Activated T-helper 1 cell treated with anti-CD3 and anti-CD28 coated beads, Interleukin-2, amount 50 U/mL, for 16 hours (primary cell): ENCODE measurements at places on chromosomes 3 and 15.

- no peak for DNase-seq
These were observed 176.9 kb downstream of the BBX start for GRCh38 chr3:107699682-107700081.

- no peak for DNase-seq
These were observed 13.3 kb upstream of the HDAC11 start for GRCh38 chr3:13466781-13467180.

DNA sequence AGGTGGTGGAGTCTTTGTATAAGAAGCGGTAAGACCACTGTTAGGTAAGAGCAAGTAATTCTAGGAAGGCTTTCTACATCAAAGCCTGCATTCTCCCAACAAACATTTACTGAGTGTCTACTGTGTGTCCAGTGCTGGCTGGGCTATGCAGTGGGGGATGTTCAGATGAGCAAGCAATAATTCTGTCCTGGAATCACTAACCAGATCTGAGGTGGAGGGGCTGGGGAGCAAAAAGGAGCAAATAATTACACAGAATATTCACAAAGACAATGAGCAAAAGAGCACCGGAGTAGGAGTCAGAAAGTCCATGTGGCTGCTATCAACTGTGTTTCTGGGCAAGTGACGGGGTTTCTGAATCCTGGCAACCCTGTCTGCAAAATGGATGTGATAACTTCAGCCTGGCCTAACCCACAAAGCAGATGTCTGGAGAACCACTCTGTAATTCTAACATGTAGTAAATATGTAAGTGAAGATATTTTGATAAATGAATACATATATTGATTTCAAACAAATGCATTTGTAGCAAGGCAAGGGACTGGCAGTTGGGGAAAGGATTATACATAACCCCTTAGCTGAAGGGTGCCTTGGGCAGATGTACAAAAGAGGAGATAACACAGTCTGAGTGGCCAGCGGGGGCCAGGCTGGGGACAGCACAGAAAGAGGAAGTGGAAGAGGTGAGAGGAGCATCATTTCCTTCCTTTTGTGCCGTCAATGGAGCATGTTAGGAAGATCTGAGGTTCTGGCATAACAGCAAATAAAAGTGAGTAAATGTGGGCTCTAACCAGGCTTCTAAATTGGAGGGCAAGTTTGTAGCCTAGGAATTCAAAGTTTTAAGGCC is 28.8 kb downstream of the CYP8B1 start:
- DNase-seq, result no peak

- no peak for DNase-seq
These were observed 15.0 kb downstream of the IL12A start for GRCh38 chr3:160003520-160004128.

- DNase-seq, result no peak
These were observed 142.0 kb upstream of the CBLB start for GRCh38 chr3:106010829-106011228.

DNA sequence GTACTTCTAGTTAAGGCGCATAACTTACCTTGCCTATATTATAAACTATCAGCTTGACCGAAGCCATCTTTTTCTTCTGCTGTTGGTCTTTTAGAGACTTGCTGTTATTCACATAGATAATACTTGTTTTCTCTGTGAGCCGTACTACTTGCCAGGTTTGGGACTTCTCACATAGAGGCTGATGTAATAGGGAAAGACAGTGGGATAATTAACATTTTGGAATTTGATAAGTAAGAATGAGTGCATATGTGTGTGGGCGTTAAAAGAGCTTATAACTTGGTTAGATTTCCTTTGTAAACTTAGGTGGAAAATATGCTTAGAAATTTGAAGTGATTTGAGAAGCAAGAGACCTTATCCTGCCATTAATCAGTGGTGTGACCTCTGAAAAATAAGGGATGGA is 47.8 kb downstream of the FNDC3B start:
- no peak for DNase-seq

- DNase-seq, result no peak
These were observed 675.1 kb downstream of the NLGN1 start for GRCh38 chr3:174072675-174073074.

- no peak for DNase-seq
These were observed 1.7 kb upstream of the GOLIM4 start for GRCh38 chr3:168097381-168097780.

DNA sequence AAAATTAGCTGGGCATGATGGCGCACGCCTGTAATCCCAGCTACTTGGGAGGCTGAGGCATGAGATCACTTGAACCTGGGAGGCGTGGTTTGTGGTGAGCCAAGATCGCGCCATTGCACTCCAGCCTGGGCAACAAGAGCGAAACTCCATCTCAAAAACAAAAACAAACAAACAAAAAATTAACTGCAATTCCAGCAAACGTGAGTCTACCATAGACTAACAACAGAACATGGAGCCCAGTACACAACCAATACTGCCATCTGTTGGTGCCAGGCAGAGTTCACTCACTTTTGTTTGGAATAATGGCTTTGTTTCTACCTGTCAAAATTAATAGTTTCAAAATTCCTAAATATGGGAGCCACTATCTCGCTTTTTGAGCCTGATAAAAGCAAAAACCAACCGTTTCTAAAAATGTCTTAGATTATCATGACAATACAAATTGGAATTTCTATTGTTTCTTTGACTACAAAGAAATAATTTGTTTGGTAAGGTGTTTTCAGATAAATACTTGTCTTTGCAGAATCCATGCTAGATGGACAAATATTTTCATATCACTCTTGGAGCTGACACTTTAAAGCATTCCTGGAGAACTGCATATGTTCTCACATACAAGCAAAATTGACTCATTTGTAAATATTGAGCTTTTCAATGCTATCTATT is 45.0 kb downstream of the GPR176 start:
- DNase-seq, result no peak

- no peak for DNase-seq
These were observed 310.7 kb upstream of the WNT5A start for GRCh38 chr3:55797775-55798174.

GRCh38 chr3:58528629-58529028 is 8.4 kb downstream of the ACOX2 start:
- no peak for DNase-seq

DNA sequence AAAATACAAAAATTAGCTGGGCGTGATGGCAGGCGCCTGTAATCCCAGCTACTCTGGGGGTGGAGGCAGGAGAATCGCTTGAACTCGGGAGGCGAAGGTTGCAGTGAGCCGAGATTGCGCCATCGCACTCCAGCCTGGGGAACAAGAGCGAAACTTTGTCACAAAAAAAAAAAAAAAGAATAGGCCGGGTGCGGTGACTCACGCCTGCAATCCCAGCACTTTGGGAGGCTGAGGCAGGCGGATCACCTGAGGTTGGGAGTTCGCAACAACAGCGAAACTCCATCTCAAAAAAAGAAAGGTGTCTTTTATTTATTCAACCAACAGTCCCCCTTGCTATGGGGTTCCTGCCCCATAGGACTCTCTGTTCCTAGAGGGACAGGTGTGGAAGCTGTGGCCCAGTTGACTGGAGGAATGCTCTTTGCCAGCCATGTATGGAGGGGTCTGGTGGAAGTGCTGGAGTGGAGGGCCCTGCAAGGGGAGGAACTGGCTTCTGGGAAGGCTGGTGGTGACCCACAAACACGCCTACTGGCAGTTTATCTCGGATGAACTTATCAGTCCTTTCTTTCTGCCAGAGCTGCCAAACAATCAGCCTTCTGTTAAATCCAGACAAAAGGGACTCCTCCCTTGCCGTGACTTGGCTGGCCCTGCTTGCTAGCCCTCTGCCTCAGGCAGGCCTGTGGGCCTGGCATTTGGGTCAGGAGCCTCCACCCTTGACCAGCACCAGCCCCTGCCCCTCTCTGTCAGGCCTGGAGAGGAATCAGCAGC is 4.6 kb upstream of the DAG1 start:
- DNase-seq, result no peak

DNA sequence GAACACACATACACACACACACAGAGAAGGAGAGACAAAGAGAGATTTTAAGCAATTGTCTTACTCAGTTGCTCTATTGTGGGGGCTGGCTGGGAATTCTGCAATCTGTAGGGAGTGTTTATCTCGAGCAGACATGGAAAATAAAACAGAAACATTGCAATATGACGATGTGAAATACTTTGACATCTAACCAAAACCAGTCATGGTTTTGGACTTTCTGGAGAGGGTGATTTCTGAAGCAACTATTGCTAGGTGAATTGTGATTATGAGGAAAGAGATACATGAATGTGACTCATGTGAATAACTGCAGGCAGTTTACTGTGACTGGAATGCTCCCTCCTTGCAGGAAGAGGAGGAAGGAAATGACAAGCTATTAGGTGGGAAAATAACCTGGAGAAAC is 12.3 kb upstream of the PHLDB2 start:
- DNase-seq, result no peak

- DNase-seq, result no peak
These were observed 102.9 kb upstream of the CHRM5 start for GRCh38 chr15:33865416-33865815.

DNA sequence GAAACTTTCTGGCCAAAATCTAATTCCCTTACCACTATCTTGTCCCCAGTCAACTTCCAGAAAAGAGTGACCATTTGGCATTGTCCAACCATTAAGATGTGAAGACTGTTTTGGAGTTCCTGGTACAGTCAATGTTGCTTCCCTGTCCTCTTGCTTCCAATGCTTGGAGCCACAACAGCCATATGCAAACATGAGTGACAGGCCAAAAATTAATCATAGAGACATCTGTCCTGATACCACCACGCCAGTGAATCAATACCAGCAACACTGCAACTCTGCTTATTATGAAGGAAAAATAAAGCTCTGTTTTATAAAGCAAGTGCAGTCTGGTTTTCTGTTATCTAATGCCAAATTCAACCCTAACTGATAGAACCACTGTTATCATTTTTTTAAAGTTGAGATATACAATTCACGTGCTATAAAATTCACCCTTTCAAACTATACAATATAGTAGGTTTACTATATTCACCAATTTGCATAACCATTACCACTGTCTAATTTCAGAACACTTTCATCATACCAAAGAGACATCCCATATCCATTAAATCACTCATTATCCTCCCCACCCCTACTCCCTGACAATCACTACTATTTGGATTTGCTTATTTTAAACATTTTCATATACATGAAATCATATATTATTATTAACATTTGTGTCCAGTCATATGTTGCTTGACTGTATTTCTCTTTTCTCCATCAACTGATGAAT is 76.9 kb downstream of the STAG1 start:
- DNase-seq, result no peak

DNA sequence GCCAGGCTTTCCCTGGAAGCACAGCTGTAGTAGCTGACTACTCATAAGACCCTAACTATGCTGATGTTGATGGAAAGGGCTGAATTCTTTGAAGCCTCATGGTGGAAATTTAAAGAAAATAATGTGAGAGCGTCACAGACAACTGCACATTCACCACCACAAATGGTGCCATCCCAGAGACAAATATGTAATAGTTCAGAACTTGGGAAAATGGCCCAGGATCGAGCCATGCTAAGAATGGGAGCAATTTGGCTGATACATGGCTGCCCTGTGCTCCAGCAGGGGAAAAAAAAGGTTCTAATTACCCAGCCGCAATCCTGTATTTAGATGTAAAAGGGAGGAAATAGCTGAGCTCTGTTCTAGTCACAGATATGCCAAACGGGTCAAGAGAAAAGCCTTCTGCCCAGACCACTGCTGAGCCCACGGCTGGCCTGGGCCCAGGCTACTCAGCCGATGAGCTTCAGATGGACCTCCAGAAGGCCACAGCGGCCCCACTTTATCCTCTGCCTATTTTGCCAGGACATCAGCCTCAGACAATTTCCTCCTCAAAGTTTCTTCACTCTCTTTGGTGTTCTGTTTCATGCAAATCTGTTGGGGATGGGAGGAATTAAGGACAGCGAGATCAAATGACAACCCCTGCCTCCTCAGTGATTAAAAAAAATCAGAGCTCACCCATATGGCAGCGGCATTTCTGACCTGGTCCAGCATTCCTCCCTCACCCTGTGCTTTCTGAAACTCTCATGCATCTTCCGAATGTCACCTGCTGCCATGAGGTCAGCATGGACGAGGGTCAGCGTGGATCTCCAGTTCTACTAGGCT is 54.5 kb upstream of the MEX3B start:
- DNase-seq, result no peak

DNA sequence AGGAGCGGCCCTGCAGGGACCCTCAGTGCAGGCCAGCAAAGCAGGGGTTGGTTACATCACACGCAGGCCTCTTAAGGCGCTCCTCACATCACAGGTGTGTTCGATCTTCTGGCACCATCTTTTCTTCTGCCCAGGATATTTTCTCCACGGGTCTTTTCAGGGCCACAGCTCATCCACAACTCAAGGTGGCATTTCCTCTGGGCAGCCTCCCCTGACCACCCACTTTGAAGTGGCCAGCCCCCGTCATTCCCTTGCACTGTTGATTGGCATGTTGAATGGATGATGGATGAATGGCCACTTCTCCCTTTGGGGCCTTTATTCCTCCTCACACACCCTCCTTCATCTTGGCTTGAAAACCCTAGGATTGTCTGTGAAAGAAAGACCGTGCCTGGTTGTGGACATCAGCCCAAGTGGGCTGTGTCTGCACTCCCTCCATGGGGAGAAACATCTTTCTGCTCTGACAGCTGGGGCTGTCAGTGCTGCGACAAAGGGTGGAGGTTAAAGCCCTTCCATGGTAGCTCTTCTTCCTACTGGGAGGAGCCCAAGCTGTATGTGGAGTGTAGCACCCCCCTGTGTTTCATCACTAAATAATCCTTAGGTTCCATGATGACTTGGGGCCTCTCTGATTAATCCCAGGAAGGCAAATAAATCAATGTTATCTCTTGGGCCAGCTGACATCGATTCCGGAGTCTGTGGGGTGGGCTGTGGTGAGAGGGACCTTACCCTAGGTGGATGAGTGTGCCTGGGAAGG is 102.5 kb downstream of the EPHB1 start:
- no peak for DNase-seq

DNA sequence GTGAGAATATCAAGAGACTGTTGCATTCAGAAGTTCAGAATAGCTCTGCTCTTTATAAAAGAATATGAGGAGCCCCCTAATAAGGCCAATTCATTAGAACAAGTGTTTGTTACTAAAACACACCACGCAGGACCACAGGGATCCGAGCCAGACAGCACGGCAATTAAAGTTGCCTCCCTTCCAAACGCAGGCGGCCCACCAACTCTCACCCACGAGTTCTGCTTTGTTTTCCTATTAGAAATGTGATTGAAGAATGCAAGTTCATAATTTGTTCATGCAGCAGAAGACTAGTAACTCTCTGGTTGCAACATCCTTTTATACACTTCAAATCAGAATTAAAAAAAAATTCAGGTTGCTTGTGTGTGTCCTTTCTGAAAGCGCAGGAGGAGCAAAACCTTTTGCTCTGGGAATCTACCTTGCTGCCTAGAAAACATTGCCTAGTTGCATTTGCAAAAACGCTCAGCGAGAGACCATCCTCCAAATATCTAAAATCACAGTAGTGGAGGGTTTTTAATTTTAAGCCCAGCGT is 1044.1 kb upstream of the NR2F2 start:
- DNase-seq, result no peak

DNA sequence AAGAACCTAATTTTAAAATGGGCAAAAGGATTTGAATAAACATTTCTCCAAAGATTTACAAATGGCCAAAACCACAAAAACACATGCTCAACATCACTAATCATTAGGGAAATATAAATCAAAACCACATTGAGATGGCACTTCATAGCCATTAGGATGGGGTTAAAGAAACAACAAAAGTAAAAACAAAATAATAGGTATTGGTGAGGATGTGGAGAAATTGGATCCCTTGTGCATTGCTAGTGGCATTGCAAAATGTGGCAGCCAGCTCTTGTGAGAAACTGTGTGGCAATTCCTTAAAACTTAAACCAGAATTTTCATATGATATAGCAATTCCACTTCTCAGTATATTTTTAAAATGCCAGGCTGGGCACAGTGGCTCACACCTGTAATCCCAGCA is 126.5 kb downstream of the STT3B start:
- DNase-seq, result no peak

- DNase-seq, result no peak
These were observed 182.0 kb downstream of the TNIK start for GRCh38 chr3:171278299-171278590.
